Fibroblast of the aortic adventitia (primary cell): ENCODE measurements at places on chromosomes 7 and 10.

DNA sequence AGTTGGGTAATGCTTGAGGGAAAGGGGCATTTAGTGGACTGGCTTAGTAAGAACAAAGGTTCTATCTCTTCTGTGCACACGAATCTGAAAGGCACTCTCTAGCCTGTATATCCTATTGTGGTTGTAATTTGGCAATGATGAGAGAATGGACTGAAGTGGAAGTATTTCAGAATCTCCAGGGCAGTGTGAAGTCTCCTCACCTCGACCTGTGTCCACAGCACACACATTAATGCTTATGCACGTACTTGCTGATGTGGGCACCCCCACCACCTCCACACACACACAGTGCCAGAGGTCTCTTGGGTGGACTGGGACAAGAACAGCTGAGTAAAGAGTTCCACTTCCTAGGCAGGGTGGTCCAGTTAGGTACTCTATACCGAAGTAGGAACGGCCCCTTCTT lies 6.9 kb downstream of the SMC3 start:
- no peak for DNase-seq

DNA sequence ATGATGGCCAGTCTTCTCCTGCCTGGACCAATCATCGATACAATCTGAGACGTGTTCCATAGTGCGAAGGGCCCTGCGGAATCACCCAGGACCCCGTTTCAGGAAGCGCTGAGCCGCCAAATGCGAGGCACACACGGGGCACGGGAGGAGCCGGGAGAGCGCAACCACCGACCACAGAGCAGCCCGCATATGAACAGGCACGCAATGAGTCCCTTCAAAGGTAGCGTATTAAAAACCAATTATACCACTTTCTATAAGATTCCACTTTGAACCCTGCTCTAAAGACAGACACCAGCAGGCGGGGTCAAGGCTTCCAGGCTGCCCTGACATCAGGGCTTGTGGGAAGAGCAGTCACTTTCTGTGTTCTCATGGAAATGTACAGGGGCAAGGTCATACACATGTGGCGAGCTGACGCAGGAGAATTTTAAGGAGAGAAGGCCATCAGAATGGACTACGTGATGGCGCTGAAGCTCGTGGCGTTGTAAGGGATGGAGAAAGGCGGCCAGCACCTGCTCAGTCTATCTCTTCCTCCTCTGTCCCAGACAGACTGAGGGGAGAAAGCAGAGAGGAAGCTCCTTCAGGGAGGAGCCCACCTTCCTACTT lies 46.2 kb downstream of the AMZ1 start:
- no peak for DNase-seq

GRCh38 chr7:24788961-24789576 lies 31.8 kb upstream of the GSDME start:
- DNase-seq, result no peak

GRCh38 chr7:17206349-17206905 lies 92.0 kb upstream of the AHR start:
- no peak for DNase-seq

DNA sequence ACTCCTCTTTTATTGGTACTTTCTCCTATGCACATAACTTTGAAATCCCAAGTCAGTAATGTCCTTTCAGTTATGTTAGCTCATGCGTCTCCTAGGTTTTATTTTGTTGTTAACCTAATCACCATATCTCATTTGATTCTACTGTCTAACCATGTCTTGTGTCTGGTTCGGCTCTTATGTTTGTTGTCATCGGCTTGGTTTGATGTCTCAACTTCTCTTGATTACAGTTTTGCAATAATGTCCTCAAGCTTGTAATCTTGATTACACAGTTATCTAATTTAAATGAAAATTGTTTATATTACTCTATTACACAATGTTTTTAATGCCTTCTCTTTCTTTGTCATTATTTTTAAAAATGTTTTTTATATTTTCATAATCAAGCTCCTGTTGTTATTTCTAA lies 35.9 kb upstream of the SEMA3A start:
- DNase-seq, result no peak

DNA sequence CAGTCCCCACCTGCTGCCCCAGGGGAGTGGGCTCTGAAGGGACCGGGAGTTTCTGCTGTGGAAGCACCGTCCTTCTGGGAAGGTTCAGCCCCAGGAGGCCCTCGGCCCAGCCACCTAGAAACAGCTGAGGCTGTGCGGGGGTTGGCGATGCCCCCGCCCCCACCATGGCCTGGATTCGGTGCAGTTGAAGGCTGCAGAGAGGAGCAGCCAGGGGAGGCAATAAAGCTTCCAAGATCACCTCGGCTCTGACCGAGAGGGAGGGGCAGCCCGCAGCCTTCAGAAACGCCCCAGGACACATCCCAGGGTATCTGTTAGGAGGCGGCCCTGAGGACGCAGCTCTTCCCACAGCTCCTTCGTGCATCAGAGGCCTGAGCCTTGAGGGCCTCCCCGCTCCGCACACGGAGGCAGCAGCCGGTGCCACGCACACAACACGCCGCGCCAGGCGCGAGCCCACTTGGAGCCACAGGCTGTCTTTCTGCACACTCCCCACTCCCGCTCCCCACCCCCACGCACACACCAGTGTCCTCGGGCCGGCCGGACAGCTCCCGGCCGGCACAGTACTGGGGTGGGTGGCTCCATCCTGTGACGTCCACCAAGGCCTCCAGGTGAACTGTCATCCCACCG lies 1.6 kb downstream of the KNDC1 start:
- no peak for DNase-seq

DNA sequence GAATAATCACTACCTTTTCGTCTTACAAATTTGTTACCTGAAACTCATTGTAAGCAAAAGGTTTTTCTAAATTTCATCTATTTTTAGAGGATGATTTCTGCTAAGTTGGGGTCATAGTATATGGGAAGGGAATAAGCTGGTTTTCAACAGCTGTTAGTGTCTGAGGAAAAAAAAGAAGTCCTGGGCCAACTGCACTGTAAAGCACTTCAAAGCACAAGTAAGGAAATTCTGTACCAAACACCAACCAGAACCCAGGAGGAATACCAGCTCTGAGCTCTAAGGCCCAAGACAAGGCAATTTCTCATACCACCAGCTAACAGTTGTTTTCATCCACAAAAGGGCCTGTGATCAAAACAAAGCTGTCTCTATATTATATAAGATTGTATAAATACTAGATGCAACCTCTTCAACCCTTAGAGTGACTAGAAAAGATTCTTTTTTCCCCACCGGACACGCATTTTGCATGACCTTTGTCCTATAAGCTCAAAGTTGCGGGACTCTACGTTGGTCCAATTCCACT lies 6.1 kb upstream of the MEOX2 start:
- DNase-seq, result no peak

DNA sequence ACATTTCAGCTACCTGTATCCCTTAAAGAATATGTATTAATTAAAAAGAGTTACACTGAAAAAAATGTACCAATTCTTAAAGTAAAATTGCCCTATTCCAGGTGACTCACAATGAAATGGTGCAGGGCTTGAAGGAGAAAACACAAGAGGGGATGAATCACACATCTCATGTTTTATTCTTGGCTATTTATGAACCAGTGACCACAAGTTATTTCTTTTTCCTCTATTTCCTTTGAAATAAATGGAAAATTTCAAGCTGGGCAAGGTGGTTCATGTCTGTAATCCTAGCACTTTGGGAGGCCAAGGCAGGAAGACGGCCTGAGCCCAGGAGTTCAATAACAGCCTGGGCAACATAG lies 106.8 kb downstream of the UBE2H start:
- peak; percentile 83 for DNase-seq

DNA sequence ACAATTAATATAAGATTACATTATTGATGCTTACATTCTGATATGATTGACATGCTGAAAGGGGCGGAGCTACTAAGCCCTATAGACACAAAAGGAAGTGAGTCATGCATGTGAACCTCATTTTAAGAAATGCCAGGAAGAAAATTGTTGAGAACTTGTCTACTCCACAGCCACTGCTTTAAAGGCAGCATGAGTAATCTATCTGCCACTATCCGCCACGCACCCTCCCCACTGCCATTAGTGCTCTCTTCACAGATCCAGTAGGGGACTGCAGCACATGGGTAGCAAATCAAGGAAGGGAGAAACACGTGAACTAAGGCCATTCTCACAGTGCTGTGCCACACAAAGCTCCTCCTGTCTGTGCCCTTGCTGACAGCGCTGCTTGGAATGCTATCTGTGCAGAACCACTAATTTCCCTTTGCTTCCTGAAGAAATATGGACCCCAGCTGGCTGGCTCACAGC lies 524.8 kb downstream of the GRM8 start:
- DNase-seq, result peak; percentile 0

- DNase-seq, result no peak
Observed at GRCh38 chr7:102323914-102324195, 32.4 kb downstream of the SPDYE6 start.

DNA sequence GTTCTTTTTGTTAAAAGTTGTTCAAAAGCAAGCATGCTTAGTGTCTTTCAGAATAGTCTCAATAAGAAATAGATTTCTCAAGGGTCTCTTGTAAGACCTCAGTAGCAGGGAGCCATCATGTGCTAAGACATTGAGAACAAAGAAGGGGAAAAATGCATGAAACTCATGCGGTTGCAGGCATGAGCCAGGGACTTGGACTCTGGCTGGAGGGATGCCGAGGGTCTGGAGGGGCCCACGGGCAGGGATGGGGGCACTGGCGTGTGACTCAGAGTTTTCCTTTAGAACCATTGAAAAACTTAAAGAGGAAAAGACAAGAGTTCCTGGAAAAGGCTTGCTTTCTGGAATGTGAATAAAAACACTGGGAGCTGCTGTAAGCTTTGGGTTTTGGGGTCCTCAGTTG lies 253.3 kb downstream of the CCDC3 start:
- DNase-seq, result no peak

DNA sequence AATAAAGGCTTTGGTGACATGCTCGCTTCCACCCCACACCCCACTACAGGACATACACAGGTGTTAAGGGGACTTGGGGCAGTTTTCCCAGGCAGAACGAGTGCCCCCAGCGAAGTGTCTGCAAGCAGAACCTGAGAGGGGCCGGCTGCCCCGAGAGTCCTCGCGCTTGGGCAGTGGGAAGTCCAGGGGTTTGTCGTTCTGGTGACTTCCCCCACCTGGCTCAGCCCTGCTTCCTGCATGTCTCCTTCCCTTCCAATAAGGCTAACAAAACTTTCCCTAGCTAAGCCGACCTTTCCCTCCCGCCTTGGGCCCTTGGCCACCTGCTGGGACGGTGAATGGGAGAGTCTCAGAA lies 916 bp downstream of the VWA2 start:
- no peak for DNase-seq

DNA sequence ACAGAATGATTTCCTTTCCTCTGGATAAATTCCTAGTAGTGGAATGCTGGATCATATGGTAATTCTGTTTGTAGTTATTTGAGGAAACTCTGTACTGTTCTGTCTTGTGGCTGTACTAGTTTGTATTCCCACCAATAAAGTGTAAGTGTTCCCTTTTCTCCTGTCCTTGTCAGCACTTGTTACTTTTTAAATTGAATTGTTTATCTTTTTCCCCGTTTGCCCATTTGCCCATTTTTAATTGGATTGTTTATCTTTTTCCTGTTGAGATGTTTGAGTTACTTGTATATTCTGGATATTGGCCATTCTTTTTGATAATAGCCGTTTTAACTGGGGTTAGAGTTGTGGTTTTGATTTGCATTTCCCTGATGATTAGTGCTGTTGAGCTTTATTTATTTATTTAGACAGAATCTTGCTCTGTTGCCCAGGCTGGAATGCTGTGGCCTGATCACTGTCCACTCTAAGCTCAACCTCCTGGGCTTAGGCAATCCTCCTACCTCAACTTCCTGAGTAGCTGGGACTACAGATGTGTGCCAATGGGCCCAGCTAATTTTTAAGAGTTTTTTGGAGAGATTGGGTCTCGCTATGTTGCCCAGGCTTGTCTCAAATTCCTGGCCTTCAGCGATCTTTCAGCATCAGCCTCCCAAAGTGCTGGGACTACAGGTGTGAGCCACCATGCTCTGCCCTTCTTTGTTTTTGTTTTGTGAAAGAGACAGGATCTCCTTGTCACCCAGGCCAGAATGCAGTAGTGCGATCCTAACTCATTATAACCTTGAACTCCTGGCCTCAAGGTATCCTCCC lies 23.0 kb downstream of the BMPR1A start:
- DNase-seq, result peak; percentile 70

GRCh38 chr10:778626-779330 lies 89.3 kb upstream of the DIP2C start:
- DNase-seq, result no peak

- DNase-seq, result peak; percentile 94
Observed at GRCh38 chr10:98460837-98461499, 14.2 kb upstream of the HPS1 start.

- DNase-seq, result no peak
Observed at GRCh38 chr7:1966631-1967200, 266.0 kb downstream of the MAD1L1 start.

DNA sequence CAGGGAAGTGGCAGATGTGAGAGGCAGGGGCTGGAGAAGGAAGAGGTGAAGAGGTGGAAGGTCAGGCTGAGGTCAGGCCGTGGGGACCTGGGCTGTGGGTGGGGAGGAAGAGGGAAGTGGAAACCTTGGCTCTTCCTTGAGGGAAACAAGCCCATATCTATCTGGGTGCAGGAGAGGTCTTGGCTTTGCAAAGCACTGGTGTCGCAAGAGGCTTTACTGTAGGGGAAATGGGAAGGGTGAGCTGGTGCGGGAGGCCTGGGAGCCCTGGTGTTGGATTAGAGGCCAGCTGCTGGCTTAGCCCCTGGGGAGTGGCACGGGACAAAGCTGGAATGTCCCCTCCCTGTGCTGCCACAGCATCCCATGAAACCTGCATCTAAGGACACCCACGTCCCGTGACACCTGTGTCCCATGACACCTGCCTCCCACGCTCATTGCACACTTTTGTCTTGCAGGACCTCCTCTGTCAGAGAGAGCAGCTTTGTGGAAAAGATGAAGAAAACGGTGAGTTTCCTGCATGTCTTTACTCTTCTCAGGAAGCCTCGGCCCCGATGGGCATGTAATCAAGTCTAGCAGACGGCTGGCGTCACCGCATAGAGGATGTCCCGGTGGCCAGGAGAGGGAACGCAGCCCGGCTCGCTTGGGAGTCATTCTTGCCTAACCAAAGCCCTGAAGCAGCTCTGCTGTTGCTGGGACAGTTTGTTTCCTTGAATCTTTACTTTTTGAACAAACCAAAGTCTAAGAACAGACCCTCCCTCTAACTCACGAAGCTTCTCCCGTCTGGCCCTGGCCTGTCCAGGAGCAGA lies 22.2 kb downstream of the TMEM120A start:
- peak; percentile 27 for DNase-seq

DNA sequence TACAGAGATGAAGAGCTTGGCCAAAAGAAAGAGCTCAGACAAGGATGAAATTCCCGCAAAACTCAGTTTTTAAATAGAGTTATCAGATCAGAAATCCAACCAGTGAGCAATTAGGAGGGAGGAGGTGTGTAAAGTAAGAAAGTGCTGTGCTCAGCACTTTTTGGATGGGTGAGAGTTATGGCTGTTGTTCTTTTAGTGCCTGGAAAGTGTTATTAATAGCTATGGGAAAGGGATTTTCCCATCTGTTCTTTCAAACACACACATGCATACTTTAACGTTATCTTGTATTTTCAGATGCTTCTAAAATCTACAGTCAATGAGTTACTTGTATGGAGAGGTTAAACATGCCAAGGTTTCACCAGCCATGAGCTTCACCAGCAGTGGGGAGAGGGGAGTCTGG lies 107.3 kb upstream of the TMEM72 start:
- DNase-seq, result peak; percentile 21
